ENCODE measurements at places on chromosomes 1 and 21. TPM values are rescaled to one million over a fixed set of nuclear protein-coding genes. Genes with fewer than 3 reads are reported as not detected.

Gene CLIC6
- 0.24 TPM for total RNA-seq

Gene MSH4
- 0.48 TPM for total RNA-seq

Gene KLHDC8A
- 7.5 TPM for total RNA-seq

Gene FAM72B
- total RNA-seq = 1.0 TPM

Gene NBPF6
- total RNA-seq = not detected

Gene LDLRAD1
- total RNA-seq = 1.2 TPM

Gene ILF2
- 252 TPM for total RNA-seq

Gene KRTAP12-3
- total RNA-seq = not detected

Gene TSSK3
- total RNA-seq = not detected

Gene TTC39A
- 2.5 TPM for total RNA-seq

Gene LIPI
- total RNA-seq = not detected

Gene AK5
- total RNA-seq = not detected

Gene PCAT6
- total RNA-seq = not detected

Gene CLCA4
- total RNA-seq = not detected

Gene SPRR3
- total RNA-seq = 0.69 TPM

Gene HMGCS2
- total RNA-seq = not detected

Gene KCNE2
- not detected for total RNA-seq

Gene ERO1B
- total RNA-seq = 55.8 TPM

Gene RHBG
- not detected for total RNA-seq

Gene PRAMEF8
- not detected for total RNA-seq

Gene EVI5
- 58.8 TPM for total RNA-seq

Gene DISP1
- 10.0 TPM for total RNA-seq

Gene S100A7A
- total RNA-seq = not detected

Gene BEND5
- 13.9 TPM for total RNA-seq

Gene TFF3
- 6.3 TPM for total RNA-seq

Gene LCE1F
- not detected for total RNA-seq

Gene MRPL55
- total RNA-seq = 19.4 TPM

Gene PTPRC
- total RNA-seq = 17.6 TPM

Gene ERICH3
- 0.51 TPM for total RNA-seq

Gene DCST2
- total RNA-seq = 0.07 TPM

Gene GPR3
- total RNA-seq = 0.55 TPM

Gene PTPN7
- total RNA-seq = 8.5 TPM

Gene TSPAN1
- 4.1 TPM for total RNA-seq

Gene INAVA
- total RNA-seq = 0.59 TPM

Gene CCDC17
- total RNA-seq = 1.3 TPM

Gene IFI44L
- total RNA-seq = 3.8 TPM

Gene LRRC71
- total RNA-seq = not detected

Gene SYNC
- 4.7 TPM for total RNA-seq

Gene S100A6
- total RNA-seq = 223 TPM

Gene TARS2
- 14.9 TPM for total RNA-seq

Measured in uterus (tissue), 4 donors.